Spinal cord (tissue), 10 donors: ENCODE measurements at places on chromosomes 12 and 14. TPM values are rescaled to one million over a fixed set of nuclear protein-coding genes. Genes with fewer than 3 reads are reported as not detected.

Gene SDS
- 0.39 TPM for total RNA-seq

Gene CFAP54
- 16.2 TPM for total RNA-seq

Gene ASIC1
- total RNA-seq: 25.1 TPM

Gene CIT
- total RNA-seq: 28.5 TPM

Gene RHEBL1
- 1.6 TPM for total RNA-seq

Gene SDSL
- 5.1 TPM for total RNA-seq

Gene TMCC3
- 24.0 TPM for total RNA-seq

Gene KCNA1
- total RNA-seq: 21.8 TPM

Gene PYGL
- total RNA-seq: 33.9 TPM

Gene DIO3
- 1.3 TPM for total RNA-seq

Gene TIMELESS
- 10.1 TPM for total RNA-seq

Gene TAS2R14
- 13.3 TPM for total RNA-seq

Gene KRT74
- total RNA-seq: not detected

Gene SALL2
- 47.0 TPM for total RNA-seq

Gene OTX2
- not detected for total RNA-seq

Gene TMEM179
- 9.4 TPM for total RNA-seq

Gene LUM
- total RNA-seq: 141 TPM

Gene NUAK1
- 57.9 TPM for total RNA-seq

Gene RERG
- 6.6 TPM for total RNA-seq

Gene NANOG
- total RNA-seq: 0.17 TPM

Gene LLPH
- total RNA-seq: 19.8 TPM

Gene PLEKHH1
- total RNA-seq: 30.3 TPM

Gene TAC3
- 6.8 TPM for total RNA-seq

Gene NTN4
- 16.6 TPM for total RNA-seq

Gene GDF3
- total RNA-seq: 0.28 TPM

Gene COX6A1
- 731 TPM for total RNA-seq

Gene FOXA1
- total RNA-seq: 0.40 TPM

Gene HOXC5
- 4.5 TPM for total RNA-seq

Gene NPFF
- total RNA-seq: 2.2 TPM
